ENCODE measurements at places on chromosomes 11 and 22. TPM values are rescaled to one million over a fixed set of nuclear protein-coding genes. Genes with fewer than 3 reads are reported as not detected.

- H3K36me3 ChIP-seq: no peaks in the 10 kb centered on the region
- DNase-seq: no peak
- no peak overlapping the region for H3K4me3 ChIP-seq
- H3K4me1 ChIP-seq: no peaks in the 10 kb centered on the region
These were observed 9.3 kb upstream of the SERPING1 start for GRCh38 chr11:57588046-57588710.

DNA sequence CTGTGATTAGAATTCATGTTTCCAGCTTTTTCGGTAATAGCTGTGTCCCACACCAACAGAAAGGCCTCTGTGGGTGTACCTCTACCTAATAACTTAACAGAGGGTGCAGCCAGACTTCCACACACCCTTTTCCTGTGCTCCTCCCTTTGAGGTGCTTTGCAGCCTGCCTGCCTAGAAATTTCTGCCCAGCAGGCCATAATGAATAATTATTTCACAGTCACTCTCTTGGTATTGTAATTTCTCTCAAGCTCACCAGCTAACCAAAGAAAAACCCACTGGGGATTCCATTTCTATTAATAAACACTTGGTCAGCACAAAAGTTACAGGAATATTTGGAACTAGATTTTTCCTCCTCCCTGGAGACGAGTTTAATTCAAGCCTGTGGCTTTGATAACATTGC lies 13.3 kb downstream of the WT1 start:
- H3K36me3 ChIP-seq: no peaks in the 10 kb centered on the region
- H3K4me1 ChIP-seq: no peaks in the 10 kb centered on the region
- peaks cover 85% of the 10 kb centered on the region for H3K27me3 ChIP-seq
- H3K27ac ChIP-seq: no peak overlapping the region
- H3K4me3 ChIP-seq: no peak overlapping the region

DNA sequence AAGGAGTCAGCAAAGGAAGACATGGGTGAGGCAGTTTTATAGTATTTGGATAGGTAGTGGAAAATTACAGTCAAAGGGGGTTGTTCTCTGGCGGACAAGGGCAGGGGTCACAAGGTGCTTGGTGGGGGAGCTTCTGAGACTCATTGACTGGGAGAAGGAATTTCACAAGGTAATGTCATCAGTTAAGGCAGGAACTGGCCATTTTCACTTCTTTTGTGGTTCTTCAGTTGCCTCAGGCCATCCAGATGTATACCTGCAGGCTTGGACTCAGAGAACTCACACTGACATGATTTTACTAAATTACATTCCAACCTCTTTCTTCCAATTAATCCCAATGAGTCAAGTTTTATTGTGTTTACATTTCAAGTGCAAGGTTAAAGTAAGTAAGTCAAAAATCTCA lies 240.5 kb upstream of the API5 start:
- DNase-seq: no peak
- H3K36me3 ChIP-seq: no peaks in the 10 kb centered on the region
- no peaks in the 10 kb centered on the region for H3K27me3 ChIP-seq

DNA sequence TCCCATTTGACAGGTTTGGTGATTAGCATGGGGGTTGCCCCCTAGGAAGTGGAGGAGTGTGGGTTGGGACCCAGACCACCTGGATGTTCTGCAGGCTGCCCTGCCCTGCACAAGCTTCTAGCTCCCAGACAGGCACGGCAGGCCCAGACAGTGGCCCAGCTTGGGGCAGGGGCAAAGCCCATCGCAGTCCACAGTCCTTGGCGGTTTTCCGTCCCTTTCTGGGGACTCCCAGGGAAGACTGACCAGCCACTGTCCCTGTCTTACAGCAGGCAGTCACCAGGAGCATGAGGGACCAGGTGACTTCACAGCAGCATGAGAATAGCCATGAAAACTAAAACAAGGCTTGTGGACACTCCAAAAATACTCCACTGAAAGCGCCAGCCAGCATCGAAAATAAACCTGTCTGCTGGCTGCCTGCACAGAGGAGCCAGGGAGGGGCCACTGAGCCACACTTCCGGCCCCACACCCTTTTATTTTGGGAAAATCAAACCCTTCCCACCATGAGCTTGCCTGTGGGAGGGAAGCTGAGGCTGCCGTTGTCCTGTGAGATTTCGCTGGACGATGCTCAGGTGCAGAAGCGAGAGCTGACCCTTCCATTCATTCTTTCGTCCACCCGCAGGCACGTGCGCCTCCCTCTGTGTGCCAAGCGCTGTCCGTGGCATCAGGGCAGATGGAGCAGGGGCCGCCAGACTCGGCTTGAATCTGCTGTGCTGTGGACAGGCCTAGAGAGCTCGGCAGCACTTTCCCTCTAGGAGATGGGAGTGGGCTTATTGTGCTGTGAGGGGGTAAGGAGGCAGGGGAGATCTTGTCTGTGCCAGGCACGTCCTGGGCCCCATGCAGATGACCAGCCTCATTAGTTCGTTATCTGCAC lies 28.0 kb downstream of the FADD start:
- no peak overlapping the region for H3K27ac ChIP-seq
- no peaks in the 10 kb centered on the region for H3K27me3 ChIP-seq
- no peak for DNase-seq
- peaks cover 6% of the 10 kb centered on the region for H3K36me3 ChIP-seq
- no peak overlapping the region for H3K4me3 ChIP-seq

DNA sequence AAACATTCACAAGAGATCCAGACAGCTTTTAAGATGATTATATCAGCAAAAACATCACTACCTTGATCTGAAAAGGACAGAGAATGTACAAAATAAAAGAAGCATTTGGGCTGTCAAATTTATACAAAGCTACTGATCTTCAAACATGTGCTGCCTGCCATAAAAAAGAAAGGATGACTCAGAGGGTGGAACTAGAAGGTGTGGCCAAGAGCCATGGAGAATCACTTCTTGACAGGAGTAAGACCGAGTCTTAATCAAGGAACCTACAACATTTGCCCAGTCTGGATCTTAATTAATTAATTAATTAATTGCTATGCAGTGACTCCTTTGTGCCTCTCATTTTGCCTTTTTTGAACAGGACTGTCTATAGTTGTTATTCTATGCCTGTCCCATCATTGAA lies 33.2 kb downstream of the C11orf96 start:
- DNase-seq: no peak
- peaks cover 74% of the 10 kb centered on the region for H3K27me3 ChIP-seq
- peaks cover 5% of the 10 kb centered on the region for H3K4me1 ChIP-seq
- H3K4me3 ChIP-seq: no peak overlapping the region
- H3K27ac ChIP-seq: no peak overlapping the region
- H3K36me3 ChIP-seq: no peaks in the 10 kb centered on the region

- peaks cover 6% of the 10 kb centered on the region for H3K36me3 ChIP-seq
- H3K4me3 ChIP-seq: peak within 1 kb of the TSS; percentile 72
- DNase-seq: peak; percentile 35
- H3K27me3 ChIP-seq: peaks cover 14% of the 10 kb centered on the region
- H3K27ac ChIP-seq: no peak within 1 kb of the TSS
- peaks cover 10% of the 10 kb centered on the region for H3K4me1 ChIP-seq
These were observed at the start of gene KCNJ5 for GRCh38 chr11:128890543-128891368. Gene KCNJ5, plus strand, starts transcription at chr11:128891356. Its CDS starts 19,918 bp downstream, at chr11:128911274.

- H3K27ac ChIP-seq: no peak overlapping the region
- peaks cover 29% of the 10 kb centered on the region for H3K4me1 ChIP-seq
- H3K36me3 ChIP-seq: no peaks in the 10 kb centered on the region
- no peak overlapping the region for H3K4me3 ChIP-seq
These were observed 124.9 kb downstream of the RBFOX2 start for GRCh38 chr22:35903571-35904335.

GRCh38 chr11:128022007-128022368 lies 565.4 kb downstream of the ETS1 start:
- no peaks in the 10 kb centered on the region for H3K36me3 ChIP-seq
- H3K27me3 ChIP-seq: peaks cover 22% of the 10 kb centered on the region
- H3K4me1 ChIP-seq: peaks cover 11% of the 10 kb centered on the region

GRCh38 chr11:118522571-118523072 lies 4.7 kb upstream of the TTC36 start:
- H3K27me3 ChIP-seq: no peaks in the 10 kb centered on the region
- H3K27ac ChIP-seq: no peak overlapping the region
- H3K4me3 ChIP-seq: no peak overlapping the region
- peak; percentile 21 for DNase-seq

GRCh38 chr22:25451480-25452114 lies 112.9 kb upstream of the GRK3 start:
- no peak for DNase-seq
- H3K4me1 ChIP-seq: peaks cover 31% of the 10 kb centered on the region
- no peak overlapping the region for H3K4me3 ChIP-seq

DNA sequence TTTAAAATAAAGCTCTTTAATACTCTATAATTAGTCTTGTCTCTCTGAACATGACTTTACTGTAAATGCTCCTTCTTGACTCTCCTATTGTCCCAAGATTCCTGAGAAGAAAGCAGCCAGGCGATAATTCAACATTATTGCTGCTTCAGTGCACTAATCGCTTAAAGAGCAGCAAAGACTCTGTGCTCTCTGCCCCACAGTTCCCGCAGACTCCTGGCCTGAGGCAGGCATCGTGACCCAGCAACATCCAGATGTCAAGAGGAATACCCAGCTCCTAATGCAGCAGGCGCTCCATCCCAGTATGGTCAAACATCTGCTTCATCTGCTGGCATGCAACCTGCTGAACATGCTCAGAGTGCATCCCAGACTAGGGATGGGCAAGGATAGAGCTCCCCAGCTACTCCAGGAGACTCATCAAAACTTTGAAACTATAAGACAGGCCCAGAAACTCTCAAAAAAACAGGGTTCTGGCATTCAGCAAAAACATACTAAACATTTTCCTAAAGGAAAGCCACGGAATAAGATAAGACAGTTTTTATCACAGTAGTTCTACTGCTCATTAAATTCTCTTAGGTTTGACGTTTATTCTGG lies 270.0 kb downstream of the SOX6 start:
- no peak overlapping the region for H3K27ac ChIP-seq
- no peak for DNase-seq
- H3K27me3 ChIP-seq: no peaks in the 10 kb centered on the region
- H3K4me1 ChIP-seq: peaks cover 14% of the 10 kb centered on the region

DNA sequence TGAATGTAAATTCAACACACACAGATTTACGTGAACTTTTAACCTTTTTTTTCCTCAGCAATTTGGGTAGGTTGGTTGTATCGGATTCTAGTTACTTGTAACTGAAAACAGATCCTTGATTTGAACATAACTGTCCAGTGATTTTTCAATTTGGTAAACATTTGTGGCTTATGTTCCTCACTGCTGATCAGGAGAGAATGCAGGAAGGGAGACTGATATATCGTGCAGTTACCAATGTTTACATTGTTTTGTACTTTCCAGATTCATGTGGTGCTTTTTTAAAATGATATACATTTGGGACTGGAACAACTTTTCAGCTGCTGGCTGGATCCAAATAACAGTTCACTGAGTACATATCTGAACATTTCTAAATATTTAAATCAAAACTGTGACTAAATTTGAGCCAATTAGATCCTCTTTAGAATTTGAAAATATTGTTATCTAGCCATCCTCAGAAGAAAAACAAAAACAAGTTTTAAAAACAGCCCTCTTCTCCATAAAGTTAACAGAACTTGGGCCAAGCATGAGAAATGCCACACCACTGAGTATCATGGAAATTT lies 84.3 kb upstream of the MTMR2 start:
- H3K27me3 ChIP-seq: no peaks in the 10 kb centered on the region
- peaks cover 19% of the 10 kb centered on the region for H3K4me1 ChIP-seq
- no peak overlapping the region for H3K4me3 ChIP-seq
- DNase-seq: no peak

DNA sequence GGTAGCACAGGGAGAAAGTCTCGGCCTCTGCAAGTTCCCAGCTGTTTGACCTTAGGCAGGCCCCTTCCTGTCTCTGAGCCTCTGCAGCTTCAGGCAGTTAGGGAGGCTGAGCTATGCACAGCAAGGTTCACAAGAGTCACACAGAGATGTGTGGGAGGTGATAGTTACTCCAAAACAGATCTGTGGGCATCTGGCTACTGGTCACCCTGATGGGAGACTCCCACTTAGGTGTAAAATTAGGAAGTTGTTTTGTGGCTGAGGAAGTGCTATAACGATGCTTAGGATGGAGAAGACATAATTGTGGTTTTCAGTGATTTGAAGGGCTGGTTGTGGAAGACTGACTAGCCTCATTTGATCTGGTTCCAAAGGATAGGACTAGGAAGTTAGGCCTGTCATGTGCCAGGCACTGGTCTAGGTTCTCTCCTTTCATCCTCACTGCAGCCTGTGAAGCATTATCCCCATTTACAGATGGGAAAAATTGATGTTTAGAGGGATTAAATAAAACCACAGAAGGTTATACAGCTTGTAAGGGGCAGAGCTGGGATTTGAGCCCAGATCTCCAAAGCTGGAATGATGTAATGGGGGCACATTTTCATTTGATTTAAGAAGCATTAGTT lies 13.5 kb downstream of the ACO2 start:
- no peak overlapping the region for H3K27ac ChIP-seq
- no peak for DNase-seq
- no peak overlapping the region for H3K4me3 ChIP-seq
- H3K36me3 ChIP-seq: no peaks in the 10 kb centered on the region
- peaks cover 25% of the 10 kb centered on the region for H3K4me1 ChIP-seq

- H3K27ac ChIP-seq: no peak overlapping the region
- peaks cover 50% of the 10 kb centered on the region for H3K27me3 ChIP-seq
- peaks cover 8% of the 10 kb centered on the region for H3K36me3 ChIP-seq
- peaks cover 10% of the 10 kb centered on the region for H3K4me1 ChIP-seq
These were observed 12.1 kb downstream of the SLC25A1 start for GRCh38 chr22:19166421-19166820.

- no peaks in the 10 kb centered on the region for H3K36me3 ChIP-seq
- DNase-seq: no peak
- H3K4me1 ChIP-seq: no peaks in the 10 kb centered on the region
- H3K4me3 ChIP-seq: no peak overlapping the region
These were observed 209.9 kb downstream of the LARGE1 start for GRCh38 chr22:33710326-33710725.

DNA sequence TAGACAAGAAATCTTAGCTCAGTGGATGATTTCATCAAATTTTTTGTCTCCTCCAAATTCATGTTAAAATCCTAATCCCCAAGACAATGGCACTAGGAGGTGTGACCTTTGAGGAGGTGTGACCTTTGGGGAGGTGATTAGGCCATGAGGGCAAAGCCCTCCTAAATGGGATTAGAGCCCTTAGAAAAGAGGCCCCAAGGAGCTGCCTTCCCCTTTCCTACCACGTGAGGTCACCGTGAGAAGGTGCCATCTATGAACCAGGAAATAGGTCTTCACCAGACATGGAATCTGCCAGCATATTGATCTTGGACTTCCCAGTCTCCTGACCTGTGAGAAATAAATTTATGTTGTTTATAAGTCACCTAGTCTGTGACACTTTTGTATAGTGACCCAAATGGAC lies 138.7 kb downstream of the TRIM29 start:
- peak; percentile 26 for DNase-seq
- H3K4me3 ChIP-seq: no peak overlapping the region
- peaks cover 13% of the 10 kb centered on the region for H3K27me3 ChIP-seq
- H3K4me1 ChIP-seq: peaks cover 8% of the 10 kb centered on the region

GRCh38 chr22:38981992-38982927 lies at the start of gene APOBEC3B:
Gene APOBEC3B, plus strand, starts transcription at chr22:38982347. Its CDS starts 107 bp downstream, at chr22:38982454.
- peak within 1 kb of the TSS; percentile 89 for H3K27ac ChIP-seq
- H3K4me3 ChIP-seq: peak within 1 kb of the TSS; percentile 60
- H3K27me3 ChIP-seq: no peaks in the 10 kb centered on the region
- peaks cover 10% of the 10 kb centered on the region for H3K4me1 ChIP-seq

Gene DSCAML1
- 0.07 TPM for total RNA-seq

Gene DYNC2H1
- 4.9 TPM for total RNA-seq

Gene PRRG4
- total RNA-seq: 22.9 TPM

Gene OVOL1
- total RNA-seq: 15.2 TPM

Gene F2
- not detected for total RNA-seq

Gene PAX6
- total RNA-seq: 0.87 TPM

Gene ENTHD1
- not detected for total RNA-seq

Gene NCR3LG1
- 5.3 TPM for total RNA-seq

Gene OVCH2
- total RNA-seq: not detected

Gene GVQW3
- 6.7 TPM for total RNA-seq
